Breast epithelium (tissue), 4 donors: ENCODE measurements at places on chromosomes 6 and 20. TPM values are rescaled to one million over a fixed set of nuclear protein-coding genes. Genes with fewer than 3 reads are reported as not detected.

GRCh38 chr6:134510920-134511319, 193.0 kb upstream of the SGK1 start:
- DNase-seq, result no peak

GRCh38 chr6:135030532-135031178, 24.0 kb downstream of the HBS1L start:
- DNase-seq, result no peak

PSORS1C2 gene
- total RNA-seq, result not detected

OPN5 gene
- not detected for total RNA-seq

MRPS18A gene
- total RNA-seq, result 40.6 TPM

- DNase-seq, result no peak
Measured at GRCh38 chr20:63254606-63255384, 532 bp upstream of the NKAIN4 start.
